ENCODE measurements at places on chromosomes 3 and 15.

DNA sequence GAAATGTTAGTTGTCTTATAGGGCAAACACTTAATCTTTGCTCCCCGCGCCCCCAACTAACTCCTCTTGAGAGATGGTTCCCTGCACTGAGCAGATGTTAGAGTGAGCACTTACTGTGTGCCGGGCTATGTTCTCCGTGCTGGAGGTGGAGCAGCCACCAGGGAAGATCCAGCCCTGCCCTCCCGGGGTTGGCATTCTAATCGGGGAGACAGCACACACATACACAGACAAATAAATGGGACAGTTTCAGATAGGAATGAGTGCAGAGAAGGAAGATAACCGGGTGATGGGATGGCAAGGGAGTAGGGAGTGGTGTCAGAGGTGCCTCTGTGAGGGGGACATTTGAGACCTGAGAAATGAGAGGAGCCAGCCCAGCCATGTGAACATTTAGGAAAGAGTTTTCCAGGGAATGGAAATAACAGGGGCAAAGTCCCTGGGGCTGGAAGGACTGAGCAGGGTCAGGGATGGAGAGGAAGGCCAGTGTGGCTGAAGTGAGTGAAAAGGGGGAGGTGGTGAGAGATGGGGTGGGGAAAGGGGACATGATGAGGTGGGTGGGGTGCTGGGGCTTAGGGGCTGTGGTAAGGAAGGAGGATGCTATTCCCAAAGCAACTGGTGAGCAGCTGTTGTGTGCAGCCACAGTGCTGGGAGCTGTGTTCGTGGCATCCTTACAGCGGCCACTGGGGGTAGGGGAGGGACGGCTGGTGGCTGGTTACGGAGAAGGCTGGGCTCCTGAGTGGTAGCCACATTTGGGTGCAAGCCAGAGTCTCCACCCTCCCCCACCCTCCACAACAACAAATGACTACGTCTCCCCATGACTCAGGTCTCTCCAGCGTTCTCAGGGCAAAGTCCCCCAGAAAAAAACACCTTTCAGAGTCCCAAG, 15.4 kb upstream of the FGD5 start:
- no peak for DNase-seq

DNA sequence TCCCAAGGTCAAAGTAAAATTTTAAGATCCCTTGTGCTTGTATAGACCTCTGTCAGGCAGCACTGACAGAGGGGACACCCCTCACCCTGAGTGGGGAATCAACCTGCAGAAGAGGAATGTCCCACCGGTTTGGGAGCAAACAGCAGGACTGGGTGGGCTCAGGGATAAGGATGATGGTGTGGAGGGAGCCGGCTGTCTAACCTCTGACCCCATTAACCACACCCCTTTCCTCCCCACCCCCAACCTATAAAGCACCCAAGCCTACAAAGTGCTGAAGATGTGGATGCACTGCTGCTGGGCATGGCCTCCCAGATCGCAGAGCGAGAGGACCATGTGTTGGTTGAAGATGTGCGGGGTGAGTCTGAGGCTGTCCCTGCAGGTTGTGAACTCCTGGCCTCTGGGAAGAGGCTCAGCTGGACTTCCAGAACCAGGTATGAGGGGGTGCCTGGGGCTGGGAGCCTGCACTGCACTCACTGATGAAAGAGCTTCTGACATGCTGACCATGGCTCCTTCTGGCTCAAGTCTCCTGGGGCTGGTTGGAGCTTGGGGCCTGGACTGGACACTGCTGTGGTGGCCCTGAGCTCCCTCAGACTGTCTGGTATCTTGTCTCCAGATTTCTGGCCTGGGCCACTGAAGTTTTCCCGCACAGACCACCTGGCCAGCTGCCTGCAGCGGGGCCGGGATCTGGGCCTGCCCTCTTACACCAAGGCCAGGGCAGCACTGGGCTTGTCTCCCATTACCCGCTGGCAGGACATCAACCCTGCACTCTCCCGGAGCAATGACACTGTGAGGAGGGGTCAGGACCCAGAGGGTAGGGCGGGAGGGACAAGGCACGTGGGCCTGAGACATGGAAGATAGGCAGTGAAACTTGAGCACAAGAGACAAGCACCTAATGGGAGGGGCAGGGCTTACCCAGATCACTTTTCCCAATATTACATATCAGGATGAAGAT, 9.3 kb downstream of the DUOX1 start:
- DNase-seq: no peak

DNA sequence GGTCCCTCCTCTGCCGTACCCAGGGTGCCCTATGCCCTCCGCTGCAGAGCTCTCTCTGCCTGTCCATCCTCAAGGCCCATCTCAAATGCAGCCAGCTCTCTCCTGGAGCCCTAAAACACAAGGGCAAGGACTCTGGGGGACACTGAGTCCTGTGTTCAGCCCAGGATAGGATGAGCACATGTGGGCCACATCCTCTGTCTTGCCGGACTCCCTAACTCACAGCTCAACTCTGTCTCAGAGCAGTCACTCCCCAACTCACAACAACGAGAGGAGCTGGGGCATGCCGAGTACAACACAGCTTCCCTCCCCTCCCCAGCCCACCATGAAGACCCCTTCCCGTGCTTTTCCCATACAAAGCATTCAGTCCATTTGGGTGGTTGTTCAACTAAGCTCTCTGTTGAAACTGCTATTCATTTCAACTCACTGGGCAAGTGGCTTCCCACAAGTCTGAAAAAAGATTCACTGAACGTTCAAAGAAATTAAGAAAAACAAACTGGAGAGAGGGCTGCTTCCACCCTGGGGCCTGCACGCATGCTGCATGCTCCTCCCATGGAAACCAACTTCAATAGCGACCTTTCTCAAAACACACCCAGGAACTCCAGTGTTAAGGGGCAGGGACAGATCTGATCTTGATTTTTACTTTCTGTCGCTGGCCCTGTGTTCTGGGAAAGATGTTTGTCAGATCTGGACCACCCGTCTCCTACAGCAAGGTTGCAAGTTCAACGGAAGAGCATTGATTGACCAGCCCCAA, 124.3 kb upstream of the IGF1R start:
- DNase-seq: no peak

- DNase-seq: peak; percentile 31
Measured at GRCh38 chr3:88150371-88150770, 612 bp downstream of the C3orf38 start.

- DNase-seq: no peak
Measured at GRCh38 chr15:77992356-77993222, 84.9 kb downstream of the TBC1D2B start.

GRCh38 chr3:19506171-19506570, 357.9 kb downstream of the KCNH8 start:
- no peak for DNase-seq

DNA sequence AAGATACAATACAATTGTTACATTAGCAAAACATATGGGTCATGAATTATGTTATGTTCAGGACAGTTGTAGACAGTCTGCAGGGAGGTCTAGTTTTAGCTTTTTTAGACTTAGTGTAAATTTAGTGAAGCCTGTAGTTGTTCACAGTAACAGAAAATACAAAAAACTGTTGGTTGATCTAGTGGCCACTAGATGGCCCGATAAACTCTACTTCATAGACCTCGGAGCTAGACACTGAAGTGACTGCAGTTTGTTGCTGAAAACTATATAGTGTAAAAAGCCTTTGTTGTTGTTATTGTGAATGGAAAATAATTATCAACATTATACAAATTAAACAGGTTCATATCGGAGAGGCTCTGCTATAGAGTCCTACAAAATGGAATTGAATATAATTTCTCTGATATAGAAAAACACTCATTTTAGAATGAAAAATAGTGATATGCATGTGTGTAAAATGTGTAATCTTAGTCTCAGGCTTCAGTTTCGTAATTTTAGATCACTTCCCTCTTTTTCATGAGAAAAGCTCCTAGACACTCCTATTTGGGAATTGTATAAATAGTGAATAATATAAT, 18.3 kb downstream of the MAGEL2 start:
- DNase-seq: no peak

- no peak for DNase-seq
Measured at GRCh38 chr3:162729686-162730085, 1233.1 kb downstream of the OTOL1 start.

DNA sequence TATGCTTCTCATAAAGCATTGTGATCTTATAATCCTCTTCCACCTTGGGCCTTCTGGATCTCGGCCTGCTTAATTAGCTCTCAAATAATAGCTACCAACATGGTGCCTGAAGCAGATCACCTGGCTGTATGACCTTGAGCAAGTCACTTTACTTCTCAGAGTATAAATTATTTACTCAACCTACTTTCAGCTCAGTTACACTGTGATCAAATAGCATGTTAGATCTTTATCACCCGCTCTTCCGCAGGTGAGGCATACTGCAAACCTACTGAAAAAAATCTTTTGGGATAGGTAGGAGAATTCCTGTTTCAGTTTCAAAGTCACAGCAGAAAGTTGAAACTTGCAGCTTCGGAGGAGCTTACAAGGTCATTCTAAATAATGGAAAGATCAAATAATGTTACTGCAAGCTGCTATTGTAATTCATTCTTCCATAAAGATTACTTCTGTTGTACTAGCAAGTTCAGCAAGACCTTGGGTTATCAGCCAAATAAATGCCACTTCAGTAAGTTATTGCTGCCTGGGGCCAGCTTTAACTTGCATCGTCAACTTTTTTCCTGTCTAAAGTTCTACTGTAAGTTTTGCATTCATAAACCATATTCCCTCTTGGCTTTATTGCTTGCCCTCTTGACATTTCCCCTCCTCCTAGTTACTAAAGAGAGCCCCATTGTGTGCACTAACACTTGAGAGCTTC, 268.4 kb upstream of the ATP11B start:
- no peak for DNase-seq

- DNase-seq: no peak
Measured at GRCh38 chr3:181718369-181718768, 6.6 kb downstream of the SOX2 start.

- DNase-seq: no peak
Measured at GRCh38 chr3:187223799-187224198, 26.5 kb downstream of the RTP1 start.

GRCh38 chr15:79430901-79431635, 1.1 kb upstream of the MINAR1 start:
- no peak for DNase-seq

- DNase-seq: no peak
Measured at GRCh38 chr15:80418892-80419537, 14.8 kb downstream of the ARNT2 start.

All from stimulated activated naive B cell treated with anti-CD40 and anti-IgM and Interleukin-4, amounts not matched to agents 10 μg/mL and 1 μg/mL and 100 μg/mL, for 72 hours (primary cell).